ENCODE measurements at places on chromosomes 11 and 22.

- DNase-seq: no peak
Measured at GRCh38 chr11:118046051-118046963, 30.6 kb upstream of the TMPRSS4 start.

DNA sequence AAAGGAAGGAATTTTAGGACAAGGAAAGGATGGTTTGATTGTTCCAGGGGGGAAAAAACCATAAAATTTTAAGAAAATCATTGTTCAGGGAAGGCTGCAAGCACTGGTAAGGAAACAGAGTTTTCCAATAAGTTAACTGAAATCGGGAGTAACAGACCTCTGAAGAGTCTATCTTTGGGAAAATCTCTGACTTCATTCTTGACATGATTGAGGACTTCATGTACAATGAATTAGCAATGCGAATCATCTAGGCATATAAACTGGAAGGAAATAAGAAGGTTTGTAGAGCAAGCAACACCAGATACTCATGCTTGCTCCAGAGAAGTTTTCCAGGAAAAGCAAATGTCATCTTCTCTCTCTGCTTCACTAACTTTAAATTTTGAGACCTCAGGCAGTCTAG, 18.5 kb downstream of the APLP2 start:
- no peak for DNase-seq

GRCh38 chr22:35204807-35205775, 52.2 kb upstream of the HMGXB4 start:
- no peak for DNase-seq

DNA sequence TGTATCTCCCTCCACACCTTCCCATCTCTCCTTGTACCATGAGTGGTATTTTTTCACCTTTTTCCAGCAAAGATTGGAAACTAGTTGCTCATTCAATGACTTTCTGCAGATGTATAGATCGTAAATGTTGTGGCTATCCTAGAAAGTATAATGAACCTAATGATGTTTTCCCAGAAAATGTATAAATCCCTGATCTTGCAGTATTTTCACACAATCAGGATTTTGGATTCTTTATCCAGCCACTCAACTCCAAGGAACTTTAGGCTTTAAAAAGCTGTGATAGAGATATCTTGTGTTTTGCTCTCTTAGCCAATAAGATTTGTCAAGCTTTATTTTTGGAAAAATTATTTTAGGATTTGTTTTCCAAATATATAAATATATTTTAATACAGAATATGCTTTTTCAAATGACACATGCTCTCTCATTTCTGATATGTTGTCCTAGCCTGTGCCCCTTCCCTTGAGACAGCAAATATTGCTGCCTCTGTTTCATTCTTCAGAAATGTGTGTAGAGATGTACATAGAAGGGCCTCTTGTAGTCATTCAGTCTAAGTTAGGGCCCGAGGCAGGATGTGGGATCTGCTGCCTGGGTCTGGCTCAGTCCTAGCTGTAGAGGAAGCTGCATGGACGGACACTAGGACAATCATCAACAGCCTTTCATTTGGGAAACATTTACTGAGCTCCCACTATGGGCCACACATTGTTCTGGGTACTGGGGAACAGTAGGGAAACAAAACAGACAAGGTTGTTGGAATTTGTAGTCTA, 62.4 kb downstream of the NAV2 start:
- DNase-seq: no peak

- no peak for DNase-seq
Measured at GRCh38 chr11:123143921-123144320, 51.1 kb downstream of the CLMP start.

GRCh38 chr11:119663279-119663678, 65.7 kb downstream of the NECTIN1 start:
- no peak for DNase-seq
